ENCODE measurements at places on chromosomes 3 and 15. TPM values are rescaled to one million over a fixed set of nuclear protein-coding genes. Genes with fewer than 3 reads are reported as not detected.
A peak's percentile ranks its signal among the peaks of the same experiment; 100 is the strongest.

DNA sequence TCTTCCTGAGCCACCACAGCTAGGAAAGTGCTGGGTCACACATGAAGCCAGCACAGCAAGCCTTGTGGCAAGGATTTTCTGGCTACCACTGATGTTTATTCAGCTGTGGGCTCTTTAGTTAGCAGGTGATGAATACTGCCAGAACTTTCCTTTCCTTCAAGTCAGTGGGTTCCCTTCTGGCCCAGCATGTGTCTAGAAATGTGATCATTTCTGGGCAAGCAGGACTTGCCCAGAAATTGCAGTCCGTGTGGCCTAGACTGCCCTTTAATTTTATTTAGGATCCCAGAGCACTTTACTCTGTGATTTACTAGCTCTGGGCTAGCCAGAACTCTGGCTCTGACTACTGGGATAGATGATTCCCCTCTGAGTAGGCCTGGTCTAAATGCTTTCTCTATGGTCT is 397.5 kb downstream of the ZIC4 start:
- DNase-seq: no peak

Gene ALPK3
- total RNA-seq: 24.7 TPM

Gene ITGB5
- 141 TPM for total RNA-seq

GRCh38 chr3:134772011-134772410 is 23.0 kb upstream of the EPHB1 start:
- no peak for DNase-seq

DNA sequence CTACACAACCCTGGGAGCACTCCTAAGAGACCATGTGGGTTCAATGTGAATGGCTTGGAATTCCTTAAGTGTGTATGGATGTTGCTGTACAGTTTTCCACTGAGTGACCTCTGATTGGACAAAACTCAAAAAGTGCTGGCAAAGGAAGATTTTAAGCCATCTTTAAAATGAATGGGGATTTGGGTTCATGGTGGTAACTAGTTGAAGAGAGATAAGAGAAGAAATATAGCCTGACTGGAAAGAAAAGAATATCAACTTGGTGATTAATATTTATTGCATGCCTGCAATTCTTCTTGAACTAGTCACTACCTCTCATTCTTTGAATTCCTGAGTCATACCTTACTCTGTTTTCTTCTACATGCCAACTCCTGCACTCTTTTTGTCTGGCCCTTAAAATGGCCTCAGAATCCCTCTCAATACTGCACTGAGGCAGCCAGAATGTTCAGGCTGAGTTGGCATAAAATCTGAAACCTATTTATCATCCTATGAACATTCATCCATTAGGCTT is 124.7 kb downstream of the RPL22L1 start:
- no peak for DNase-seq

Gene FANCD2OS
- total RNA-seq: not detected

DNA sequence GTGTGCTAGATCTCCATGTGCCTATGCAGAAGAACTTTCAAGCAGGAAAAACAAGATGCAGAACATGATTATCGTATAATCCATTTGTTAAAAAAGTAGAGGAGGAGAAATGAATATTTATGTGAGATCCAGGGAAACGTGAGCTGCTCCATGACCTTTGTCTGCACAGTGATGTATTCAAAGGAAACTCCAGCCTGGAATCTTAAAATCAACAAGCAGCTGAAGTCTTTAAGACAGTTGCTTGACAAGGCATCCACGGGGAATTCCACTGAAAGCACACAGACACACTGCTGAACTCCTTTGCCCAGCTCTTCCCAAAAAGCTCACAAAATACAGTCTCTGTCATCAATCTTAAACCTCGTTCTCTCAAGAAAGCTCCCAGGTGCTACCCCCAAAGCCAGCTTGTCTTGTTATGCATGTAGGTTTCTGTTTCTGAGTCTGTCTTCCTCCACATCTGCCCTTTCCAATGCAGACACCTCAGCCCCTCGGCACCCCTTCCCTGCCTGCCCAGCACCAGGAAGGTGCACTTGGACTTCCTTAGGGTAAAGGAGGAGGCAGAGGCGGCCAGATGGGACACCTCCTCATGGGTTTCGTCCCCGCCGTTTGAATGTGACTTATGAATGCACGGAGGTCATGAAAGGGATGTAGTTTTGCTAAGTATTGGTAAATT is 28.7 kb downstream of the LRRK1 start:
- DNase-seq: no peak

DNA sequence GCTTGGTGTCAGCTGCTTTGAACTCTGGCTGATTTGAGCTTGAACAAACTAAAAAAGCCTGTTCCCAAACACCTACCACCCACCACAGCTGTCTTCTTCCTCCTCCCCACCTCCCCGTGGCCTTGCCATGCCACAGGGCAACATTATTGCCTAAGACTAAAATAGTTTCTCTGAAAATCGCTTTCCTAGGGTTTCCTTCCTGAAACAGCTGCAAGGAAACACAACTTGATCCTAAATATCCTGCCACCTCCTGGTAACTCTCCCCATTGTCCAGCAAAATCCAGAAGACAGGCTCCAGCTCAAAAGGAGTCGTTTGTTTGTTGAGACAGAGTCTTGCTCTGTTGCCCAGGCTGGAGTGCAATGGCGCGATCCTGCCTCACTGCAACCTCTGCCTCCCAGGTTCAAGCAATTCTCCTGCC is 193.9 kb upstream of the TPM1 start:
- no peak for DNase-seq

DNA sequence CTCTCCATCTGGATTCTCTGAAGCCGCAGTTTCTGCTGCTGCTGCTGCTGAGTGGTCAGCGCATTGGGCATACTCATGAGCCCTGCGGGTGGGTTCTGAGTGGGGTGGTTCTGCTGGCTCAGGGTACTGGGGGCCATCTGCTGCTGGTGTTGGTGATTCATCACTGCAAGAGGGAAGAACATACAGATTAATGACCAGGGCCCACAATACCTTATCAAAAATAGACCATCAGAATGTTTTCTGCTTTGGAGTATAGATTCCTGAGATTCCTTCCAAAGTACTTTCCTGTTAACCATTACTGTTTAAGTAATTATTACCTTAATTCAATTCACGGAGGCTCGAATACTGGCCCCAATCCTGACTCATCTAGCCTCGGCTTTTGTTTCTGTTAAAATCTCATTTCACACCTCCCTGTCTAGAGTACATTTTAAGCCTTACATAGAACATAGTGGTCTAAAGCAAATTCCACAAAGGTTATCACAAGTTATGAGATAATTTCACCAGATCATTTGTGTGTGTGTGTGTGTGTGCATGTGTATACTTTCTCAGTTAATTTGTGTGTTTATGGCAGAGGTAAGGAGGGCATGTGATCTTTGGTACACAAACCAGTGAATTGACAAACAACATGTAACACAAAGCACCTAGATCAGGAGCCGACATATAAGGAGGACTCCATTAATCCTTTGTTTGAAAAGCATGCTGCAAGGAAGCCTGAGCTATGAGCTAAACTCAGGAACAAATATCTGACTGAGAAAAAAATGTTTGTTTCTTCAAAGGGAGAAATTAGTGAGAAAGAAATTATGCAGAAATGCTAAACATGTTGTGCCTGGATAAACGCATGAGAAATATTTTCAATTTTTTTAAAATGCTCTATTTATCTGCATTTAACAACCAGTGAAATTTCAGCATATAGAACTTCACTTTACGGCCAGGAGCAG is 68.1 kb downstream of the TM4SF4 start:
- DNase-seq: peak; percentile 94

DNA sequence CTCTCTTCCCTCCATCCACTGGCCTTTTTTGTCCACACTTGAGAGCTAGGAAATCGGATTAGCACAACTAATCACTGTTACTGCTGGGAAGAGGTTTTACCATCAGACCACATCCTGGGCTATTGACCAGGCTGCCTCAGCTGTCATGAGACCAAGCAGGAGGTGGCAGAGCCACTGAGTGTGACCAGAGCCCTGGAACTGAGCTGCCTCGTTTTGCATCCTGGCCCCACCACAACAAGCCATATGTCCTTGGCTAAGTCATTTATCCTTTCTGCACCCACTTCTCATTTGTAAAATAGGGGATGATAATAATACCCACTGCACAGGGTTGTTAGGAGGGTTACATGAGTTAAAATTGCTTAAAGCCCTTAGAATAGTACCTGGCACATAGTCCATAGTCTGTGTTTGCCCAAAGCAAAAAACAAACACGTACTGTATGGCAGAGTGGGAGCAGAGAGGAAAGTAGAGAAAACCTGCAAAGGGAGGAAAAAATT is 34.1 kb downstream of the TMEM158 start:
- DNase-seq: no peak

Gene RLBP1
- not detected for total RNA-seq

- DNase-seq: no peak
These were observed 1097.8 kb downstream of the NAALADL2 start for GRCh38 chr3:175956964-175957363.

GRCh38 chr3:94252316-94252715 is 189.5 kb downstream of the NSUN3 start:
- no peak for DNase-seq

DNA sequence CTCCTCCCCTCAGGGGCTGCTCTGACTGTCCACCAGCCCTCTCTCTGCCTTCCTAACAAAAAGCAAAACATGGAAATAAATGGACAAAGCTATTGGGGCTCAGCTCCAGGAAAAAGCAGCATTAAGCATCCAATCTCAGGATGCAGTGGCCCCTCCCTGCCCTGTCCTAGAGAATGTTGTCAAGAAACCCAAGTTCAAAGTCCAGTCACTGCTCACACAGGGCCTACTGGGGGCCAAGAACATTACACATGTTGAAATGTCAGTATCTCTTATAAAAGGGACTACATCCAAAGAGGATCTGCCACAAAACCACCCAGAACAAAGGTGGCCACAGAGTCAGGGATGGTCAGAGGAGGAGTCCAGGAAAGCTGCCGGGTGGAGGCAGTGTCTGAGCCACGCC is 7.6 kb upstream of the GRIP2 start:
- DNase-seq: no peak

GRCh38 chr3:52521881-52522650 is 11.6 kb downstream of the NT5DC2 start:
- no peak for DNase-seq

Gene GPR27
- total RNA-seq: 1.2 TPM

GRCh38 chr3:196603683-196604082 is 35.2 kb downstream of the FBXO45 start:
- no peak for DNase-seq

Gene PLAAT1
- 2.1 TPM for total RNA-seq

Gene BNIP2
- total RNA-seq: 87.2 TPM

Gene DNASE1L3
- not detected for total RNA-seq

- no peak for DNase-seq
These were observed 19.6 kb upstream of the SEC13 start for GRCh38 chr3:10340476-10340875.

DNA sequence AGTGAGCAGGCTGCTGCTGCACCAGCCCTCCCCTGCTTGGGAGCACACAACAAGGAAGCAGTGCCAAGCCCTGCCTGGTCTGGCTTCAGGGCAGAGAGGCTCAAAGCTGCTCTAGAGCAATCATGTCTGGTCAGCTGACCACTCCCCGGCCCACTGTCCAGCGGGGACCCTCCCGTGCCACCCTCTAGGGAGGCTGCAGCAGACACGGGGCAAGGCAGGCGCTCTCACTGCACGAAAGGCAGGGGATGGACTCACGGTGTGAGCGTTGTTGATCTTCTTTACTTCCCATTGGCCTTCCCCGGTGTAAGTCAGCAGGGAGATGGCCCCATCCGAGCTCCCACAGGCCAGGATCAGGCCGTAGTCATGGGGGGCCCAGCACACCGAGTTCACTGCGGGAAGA is 9.2 kb downstream of the SEC13 start:
- DNase-seq: no peak

- no peak for DNase-seq
These were observed 454.2 kb downstream of the GABRB3 start for GRCh38 chr15:26318689-26319088.

DNA sequence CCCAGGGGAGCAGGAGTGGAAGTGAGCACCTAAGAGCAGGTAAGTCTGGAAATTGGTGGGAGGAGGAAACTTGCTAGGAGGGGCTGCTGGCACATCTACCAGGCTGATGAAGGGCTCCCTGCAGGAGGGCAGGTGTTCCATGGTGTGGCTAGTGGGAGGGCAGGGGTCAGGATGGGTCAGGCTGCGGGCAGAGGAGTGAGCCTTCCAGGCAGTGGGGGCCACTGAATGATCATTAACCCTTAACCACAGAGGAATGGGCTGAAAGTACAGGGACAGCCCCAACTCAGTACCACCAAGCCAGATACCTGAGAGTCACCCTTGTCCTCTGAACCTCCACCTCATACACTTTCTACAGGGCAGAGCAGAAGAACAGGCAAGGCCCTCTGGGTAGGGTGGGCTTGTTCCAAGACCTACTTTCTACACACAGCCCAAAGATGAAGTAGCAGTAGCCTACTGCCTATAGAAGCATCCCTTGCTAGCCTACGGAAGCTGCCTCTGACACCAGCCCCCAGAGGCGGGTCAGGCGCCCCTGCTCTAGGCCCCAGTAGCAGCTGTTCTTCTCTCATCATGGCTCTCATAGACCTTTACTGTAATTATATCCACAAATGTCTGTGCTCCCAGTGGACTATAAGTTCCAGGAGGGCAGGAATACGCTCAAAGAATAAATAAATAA is 4.6 kb downstream of the RAB6B start:
- DNase-seq: no peak

Gene MYRIP
- 0.29 TPM for total RNA-seq

Gene IGSF10
- under 0.01 TPM for total RNA-seq

DNA sequence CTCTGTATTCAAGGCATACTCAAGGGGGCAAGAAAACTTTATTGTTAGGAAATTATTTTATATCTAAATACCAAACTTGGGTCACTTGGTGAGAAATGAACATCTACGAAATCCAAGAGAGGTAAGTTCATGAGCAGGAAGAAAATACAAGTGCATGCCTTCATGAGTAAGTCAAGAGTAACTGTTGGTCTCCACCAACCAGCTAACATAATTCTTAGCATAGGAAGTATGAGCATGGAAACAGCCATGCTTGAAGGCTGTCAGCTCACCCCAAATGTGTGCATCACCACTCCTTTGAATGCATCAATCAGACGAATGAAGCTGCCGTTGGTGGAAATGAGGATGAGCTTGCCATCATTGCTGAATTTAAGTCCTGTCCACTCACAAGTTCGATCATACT is 13.9 kb downstream of the PPM1M start:
- no peak for DNase-seq

Gene FILIP1L
- total RNA-seq: 24.1 TPM

Gene OSBPL10
- total RNA-seq: 17.5 TPM

DNA sequence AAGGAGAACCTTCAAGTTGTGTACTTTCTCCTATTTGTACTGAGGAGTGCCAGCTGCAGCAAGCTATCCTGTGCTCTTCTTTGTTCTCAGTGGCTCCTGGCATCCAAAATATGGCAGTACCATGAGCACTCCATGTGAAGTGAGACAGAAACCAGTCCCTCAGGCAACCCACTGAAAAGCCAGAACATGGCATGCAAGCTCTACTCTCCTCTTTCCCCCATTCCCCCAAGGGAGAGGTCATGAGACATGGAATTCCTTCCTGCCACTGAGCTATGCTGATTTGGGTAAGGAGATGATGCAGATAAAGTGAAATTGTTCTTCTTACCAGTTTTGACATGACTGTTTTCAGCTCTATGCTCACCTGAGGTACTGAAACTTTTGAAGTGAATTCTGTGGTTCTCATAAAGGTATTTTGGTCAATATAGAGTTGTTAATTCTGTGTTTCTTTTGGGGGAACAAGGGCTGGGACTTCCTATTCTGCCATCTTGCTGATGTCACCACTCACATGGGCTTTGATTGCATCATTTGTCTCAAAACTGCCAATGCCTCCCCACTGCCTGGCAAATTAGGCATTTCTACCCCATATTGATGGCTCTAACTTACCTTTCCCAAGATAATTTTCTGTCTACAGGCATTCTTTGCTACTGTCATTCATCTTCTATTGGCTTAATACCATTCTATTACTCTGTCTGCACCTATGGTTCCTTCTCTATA is 22.8 kb upstream of the CEP152 start:
- no peak for DNase-seq

- DNase-seq: no peak
These were observed 122.6 kb downstream of the OSBPL10 start for GRCh38 chr3:31858439-31858838.

Data from epithelial cell of proximal tubule (primary cell).